ENCODE measurements at places on chromosomes 5 and 9. TPM values are rescaled to one million over a fixed set of nuclear protein-coding genes. Genes with fewer than 3 reads are reported as not detected.

Gene GPR151
- total RNA-seq = not detected

Gene PCDHB4
- 0.06 TPM for total RNA-seq

Gene SPINK6
- total RNA-seq = not detected

Gene LHX6
- 0.61 TPM for total RNA-seq

Gene GALNT10
- total RNA-seq = 62.2 TPM

Gene GABRA1
- not detected for total RNA-seq

Gene TSTD2
- total RNA-seq = 10.9 TPM

Gene SHC3
- total RNA-seq = 0.32 TPM

Gene MPDZ
- 15.7 TPM for total RNA-seq
